ENCODE measurements at places on chromosomes 1 and 21.

- no peak for DNase-seq
These were observed 10.4 kb downstream of the IFI44L start for GRCh38 chr1:78630600-78630999.

DNA sequence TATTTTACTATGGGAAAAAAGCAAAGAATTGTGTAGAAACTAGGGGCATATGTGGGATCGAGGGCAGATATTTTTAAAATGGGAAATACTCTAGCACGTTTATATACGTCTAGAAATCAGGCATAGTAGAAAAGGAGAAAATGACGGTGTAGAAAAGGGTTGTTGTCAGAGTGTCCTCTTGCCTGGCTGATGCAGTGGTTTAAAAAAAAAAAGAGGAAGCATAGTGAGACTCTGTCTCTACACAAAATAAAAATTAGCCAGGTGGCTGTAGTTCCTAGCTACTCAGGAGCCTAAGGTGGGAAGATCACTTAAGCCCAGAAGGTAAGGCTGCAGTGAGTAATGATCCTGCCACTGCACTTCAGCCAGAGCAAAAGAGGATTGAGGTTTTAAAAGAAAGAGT, 64.7 kb upstream of the LRRC7 start:
- DNase-seq = no peak

- no peak for DNase-seq
These were observed 311.9 kb downstream of the GRIK1 start for GRCh38 chr21:29627905-29628304.

GRCh38 chr1:62398377-62398776, 38.5 kb upstream of the USP1 start:
- peak; percentile 83 for DNase-seq

- no peak for DNase-seq
These were observed 187.7 kb downstream of the KAZN start for GRCh38 chr1:14786109-14786675.
